ENCODE measurements at places on chromosomes 3 and 15. TPM values are rescaled to one million over a fixed set of nuclear protein-coding genes. Genes with fewer than 3 reads are reported as not detected.

DNA sequence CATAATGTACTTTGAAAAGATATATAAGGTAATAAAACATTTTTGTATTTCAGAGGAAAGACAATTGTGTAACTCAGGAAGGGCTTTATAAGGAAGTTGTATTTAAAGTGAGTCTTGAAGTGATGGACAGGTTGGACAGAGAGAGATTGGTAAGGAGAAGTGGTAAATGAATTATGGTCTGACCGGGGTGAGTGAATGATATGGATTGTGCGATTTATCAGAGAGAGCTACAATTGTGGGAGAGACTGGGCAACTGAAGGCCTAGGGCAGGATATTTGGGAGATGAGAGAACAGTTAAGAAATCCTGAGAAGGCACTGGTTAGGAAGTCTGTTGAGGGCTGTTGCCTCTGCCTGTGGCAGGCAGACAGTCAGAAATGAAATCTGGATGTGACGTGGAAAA, 14.8 kb downstream of the IL1RAP start:
- no peak for DNase-seq

DNA sequence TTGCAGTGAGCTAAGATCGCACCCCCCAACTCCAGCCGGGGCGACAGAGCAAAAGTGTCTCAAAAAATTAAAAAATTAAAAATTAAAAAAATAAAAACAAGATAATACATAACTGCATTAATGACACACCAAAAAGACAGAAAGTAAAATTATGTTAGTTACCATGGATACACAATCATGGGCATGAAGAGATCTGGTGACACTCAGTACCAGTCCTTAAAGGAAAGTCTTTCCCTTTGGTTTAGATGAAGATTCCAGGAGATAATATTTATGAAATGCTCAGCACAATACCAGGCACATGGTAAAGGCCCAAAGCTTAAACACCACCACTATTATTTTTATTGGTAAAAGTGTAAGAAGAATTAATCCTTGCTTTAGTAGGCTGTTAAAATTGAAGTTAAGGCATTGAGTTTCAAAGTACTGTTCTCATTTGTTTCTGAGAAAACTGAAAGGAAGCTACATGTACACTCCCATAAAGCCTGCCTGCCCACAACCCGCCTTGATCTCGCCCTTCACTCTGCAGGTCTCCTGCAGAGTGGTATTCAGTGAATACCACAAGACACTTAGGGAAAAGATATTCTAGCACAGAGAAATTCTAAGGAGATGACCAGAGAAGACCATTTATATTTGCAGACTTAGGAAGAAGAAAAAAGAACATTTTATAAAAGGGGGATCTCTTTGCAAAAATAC, 52.3 kb downstream of the SUCLG2 start:
- DNase-seq = peak; percentile 19

Gene SENP5
- 42.2 TPM for total RNA-seq

DNA sequence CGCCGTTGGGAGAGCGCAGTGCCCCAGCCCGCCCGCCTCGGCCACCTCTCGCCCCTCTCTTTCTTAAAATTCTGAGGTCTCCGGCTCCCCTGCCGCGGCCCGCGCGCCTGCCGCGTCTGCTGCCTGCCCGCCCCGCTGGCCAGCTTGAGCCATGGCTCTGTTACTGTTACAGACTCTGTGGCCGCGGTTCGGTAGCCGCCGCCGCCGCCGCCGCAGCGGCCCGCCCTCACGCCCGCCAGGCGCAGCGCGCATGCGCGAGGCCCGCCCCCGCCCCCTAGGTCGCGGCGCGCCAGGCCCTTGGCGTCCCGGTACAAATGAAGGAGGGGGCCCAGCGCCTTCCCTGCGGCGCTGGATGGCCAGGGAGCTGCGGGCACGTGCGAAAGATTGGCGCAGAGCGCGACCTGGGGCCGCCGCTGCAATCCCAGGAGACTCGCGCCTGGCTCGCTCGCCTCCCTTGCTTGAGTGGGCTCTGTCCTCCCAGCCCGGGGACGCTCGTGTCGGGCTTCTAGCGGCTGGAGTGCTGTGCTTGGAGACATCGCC, at the start of gene ONECUT1:
Gene ONECUT1 (minus strand): TSS at position 168 of the 540 bp plus-strand sequence. CDS start 452 bp downstream, outside the sequence.
- DNase-seq = peak; percentile 48

GRCh38 chr3:43764056-43764455, 73.3 kb downstream of the ABHD5 start:
- no peak for DNase-seq

GRCh38 chr15:38691965-38692788, 127.6 kb upstream of the RASGRP1 start:
- DNase-seq = no peak

DNA sequence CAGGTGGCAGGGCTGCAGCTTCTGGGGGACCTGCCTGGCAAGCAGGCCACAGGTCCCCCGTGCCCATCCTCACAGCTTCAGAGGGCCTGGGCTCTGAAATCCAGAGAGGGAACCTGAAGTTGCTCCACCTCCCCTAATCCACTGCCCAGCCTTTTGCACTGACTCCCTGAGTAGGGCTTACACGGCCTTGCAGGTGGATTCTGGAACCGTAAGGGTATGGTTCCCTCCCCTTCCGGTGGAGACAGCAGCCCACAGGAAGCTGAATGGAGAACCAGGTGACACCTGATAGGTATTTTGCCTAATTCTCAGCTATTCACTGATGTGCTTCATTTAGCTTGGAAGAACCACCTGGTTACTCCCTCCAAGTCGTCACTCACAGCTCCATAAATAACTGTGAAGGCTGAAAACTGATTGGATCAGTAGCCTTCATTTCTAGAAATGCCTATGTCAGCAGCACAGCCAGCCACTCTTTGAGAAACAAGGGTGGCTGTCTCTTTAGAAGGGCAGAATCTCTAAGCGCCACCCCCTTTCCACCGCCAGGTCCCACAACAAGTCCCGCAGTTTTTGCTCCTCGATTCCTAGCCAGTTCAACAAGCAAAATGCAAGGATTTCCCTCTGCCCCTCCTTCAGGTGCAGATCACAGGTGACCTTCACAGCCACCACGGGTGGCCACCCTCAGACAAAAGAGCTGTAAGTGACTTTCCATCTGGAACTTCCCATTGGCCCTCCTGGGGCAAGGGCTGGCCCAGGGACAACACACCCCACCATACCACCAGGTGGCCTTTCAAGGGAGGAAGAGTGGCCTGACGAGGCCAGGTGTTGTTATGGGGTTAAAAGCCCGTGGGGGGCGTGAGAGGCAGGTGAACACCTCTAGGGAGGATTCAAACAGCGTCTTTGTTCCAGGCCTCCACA, 112.9 kb downstream of the SEC22A start:
- DNase-seq = no peak

GRCh38 chr15:78306176-78306774, 6.9 kb upstream of the SKIC8 start:
- DNase-seq = peak; percentile 43

DNA sequence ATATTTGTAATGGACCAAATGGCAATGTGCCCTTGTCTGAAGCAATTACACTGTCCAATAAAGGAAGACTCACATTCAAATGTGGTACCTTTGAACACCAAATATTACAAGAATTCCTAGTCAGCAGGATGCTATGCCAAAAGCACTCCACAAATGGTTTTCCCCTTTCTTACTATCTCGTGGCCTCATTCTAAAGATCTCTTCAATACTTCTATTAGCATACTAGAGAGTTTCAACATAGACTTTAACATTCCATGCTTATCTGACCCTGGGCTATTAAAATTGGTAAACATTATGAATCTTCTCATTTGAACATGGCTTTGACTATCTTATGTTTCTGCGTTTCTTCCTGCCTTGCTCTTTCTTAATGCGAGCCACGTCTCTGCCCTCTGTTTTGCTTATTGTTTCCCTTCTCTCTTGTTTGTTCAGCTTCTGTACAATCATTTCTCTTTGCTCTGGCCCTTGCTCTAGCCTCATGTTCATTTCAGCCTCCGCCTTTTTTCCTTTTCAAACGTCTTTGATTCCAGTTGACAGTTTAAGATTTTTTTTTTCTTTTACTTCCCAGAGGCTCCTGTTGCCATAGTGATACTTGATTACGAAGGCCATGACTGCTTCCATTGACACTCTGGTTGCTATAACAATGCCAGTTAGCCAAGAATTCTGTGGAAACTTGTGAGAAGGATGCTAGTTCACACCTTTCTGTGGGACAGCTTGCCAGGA, 49.5 kb upstream of the SLC9A9 start:
- peak; percentile 31 for DNase-seq

GRCh38 chr3:104635872-104636580, 730.7 kb upstream of the ALCAM start:
- DNase-seq = no peak

GRCh38 chr3:179486806-179487205, 35.5 kb upstream of the GNB4 start:
- no peak for DNase-seq

GRCh38 chr3:108062051-108062450, 28.8 kb downstream of the CD47 start:
- DNase-seq = no peak

DNA sequence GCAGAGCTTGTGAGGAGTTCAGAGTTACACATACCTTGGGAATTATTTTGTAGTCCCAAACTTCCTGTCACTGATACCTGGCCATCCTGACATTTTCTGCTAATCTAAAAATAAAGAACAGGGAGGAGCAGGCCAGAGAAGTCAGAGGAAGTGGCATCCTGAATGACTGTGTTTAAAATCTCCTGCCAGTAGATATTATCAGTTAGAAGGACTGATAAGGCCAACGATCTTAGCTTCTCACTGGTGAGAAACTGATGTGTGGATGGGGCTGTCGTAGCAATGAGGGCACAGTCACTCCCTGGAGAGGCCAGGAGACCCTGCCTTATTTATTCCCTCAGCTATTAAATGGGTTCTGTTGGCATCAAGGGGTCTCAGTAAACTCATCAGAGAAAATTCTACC, 115.1 kb downstream of the DGKG start:
- no peak for DNase-seq

Gene FRMD5
- 2.2 TPM for total RNA-seq

DNA sequence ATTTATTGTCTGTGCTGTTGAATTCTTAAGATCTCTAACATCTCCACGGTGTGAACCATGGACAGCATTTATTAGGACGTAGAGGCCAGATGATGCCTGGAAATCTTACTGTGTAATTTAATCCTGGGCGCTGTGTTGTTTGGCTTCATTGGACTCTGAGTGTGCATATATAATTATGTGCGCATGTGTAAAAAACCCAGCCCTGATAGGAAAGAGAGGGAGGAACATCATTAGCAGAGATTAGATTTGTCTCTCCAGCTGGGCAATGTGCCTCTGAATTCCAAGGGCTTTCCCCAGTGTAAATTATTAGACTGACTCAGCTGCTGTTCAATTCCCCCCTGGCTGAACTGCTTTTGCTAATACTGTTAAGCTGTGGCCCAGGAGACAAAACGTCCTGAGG, 39.6 kb downstream of the MAP3K13 start:
- peak; percentile 20 for DNase-seq

GRCh38 chr3:23209747-23210487, 6.8 kb downstream of the UBE2E2 start:
- DNase-seq = no peak

DNA sequence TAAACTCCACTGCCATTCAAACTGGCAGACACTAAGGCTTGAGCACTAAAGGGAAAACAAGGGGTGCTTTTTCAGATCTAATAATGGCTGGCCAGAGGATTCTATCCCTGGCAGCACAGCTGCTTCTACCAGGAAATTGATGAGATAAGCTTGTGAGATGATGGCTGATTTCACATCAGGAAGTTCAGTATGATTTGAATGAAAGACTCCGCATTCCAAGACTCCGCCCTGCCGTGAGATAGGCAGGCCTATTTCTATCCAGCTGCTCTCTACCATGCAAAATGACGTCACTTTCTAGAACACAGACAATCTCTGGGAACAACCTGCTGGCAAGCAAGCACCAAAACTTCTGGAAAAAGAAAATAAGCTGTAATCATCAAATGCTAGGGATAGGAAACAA, 171.8 kb downstream of the WDR76 start:
- DNase-seq = peak; percentile 76

Gene MORC1
- total RNA-seq = not detected

Gene ZBTB47
- total RNA-seq = 96.8 TPM

DNA sequence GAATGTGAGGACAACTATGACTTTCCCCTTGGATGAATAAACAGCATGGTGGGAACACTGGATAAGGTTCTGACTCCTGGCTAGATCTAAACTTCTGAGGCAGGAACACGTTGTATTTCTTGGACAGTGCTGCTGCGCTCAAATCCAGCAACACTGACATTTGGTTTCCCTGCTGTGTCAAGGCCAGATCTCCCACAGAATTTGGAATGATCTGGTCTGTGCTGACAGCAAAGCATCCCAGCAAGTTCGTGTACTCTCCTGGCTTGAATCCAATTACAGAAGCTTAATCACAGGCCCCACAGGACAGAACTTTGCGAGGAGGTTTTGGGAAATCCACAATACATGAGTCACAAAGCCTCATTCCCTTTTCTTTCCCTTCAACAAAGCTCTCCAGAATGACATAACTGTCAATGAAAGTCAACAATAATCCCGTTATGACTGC, 92.5 kb downstream of the ADAMTS9 start:
- DNase-seq = peak; percentile 73

Gene SLC6A20
- total RNA-seq = not detected

DNA sequence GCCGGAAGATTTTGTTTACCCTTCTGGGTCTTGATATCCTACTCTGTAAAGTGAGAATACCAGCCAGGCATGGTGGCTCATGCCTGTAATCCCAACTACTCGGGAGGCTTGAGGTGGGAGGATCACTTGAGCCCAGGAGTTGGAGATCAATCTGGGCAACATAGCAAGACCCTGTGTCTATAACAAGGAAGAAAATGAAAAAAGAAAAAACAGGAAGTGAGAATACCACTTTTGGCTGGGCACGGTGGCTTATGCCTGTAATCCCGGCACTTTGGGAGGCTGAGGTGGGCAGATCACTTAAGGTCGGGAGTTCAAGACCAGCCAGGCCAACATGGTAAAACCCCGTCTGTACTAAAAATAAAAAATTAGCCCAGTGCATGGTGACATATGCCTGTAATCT, 36.9 kb downstream of the SFMBT1 start:
- no peak for DNase-seq

Gene ACTR8
- 26.4 TPM for total RNA-seq

DNA sequence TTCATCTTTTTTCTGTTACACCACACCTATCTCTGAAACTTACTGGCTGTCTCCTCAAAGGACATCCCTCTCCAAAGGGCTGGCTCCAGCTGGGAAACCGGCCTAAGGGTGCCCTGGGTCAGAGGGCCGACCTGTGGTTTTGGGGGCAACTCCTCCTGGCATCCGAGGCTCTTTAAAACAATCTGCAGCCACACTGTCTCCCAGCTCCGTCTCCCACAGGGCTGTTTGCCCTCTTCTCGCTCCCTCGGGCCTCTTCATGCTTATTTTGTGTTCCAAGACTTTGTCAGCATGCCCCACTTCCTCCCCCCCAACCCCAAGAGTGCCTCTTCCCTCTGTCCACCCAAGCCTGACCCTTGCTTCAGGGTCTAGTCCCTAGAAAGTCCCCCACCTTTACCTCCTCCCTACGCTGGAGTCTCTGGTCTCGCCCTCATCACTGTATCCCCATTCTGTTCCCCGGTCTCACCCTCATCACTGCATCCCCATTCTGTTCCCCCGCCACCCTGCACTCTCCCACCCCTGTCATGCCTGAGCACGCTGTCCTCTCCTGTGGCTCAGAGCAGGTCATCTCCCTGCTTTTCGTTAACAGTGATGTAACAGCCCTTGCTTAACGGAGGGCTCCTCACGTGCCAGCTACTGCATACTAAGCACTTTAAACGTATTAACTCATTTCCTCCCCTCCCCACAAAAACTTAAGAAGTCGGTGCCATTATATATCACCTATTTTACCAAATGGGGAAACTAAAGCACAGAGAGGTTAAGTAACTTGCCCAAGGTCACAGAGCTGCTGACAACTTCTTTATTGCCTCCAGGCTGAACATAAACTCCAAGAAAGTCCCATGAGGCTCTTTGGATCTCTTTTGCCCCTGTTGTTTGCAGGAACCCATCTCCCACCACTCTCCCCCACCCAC, 1.1 kb upstream of the CSK start:
- DNase-seq = no peak
